ENCODE measurements at places on chromosomes 5 and 9. TPM values are rescaled to one million over a fixed set of nuclear protein-coding genes. Genes with fewer than 3 reads are reported as not detected.

The CHSY3 gene
- 2.3 TPM for total RNA-seq

The SHISAL2B gene
- total RNA-seq, result not detected

The CCNJL gene
- 0.84 TPM for total RNA-seq

The RAB24 gene
- 8.5 TPM for total RNA-seq

The ZNF354C gene
- total RNA-seq, result 2.8 TPM

GRCh38 chr5:176979669-176980068 is 26.9 kb downstream of the UIMC1 start:
- DNase-seq, result no peak

DNA sequence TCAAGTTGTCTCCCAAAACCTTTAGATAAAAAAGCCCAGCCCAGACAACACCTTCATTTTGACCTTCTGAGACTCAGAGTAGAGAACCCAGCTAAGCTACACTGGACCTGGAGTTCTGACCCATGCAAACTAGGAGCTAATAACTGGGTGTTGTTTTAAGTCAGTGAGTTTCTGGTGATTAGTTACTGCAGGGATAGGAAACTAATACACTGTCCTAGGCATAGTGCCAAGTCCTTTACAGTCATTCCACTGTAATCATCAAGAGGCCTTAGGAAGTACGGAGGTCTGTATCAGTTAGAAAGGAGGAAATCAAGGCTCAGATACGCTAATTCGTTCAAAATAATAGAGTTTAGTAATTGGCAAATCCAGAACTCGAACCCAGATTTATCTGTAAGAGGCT is 197.9 kb downstream of the KCTD16 start:
- no peak for DNase-seq

GRCh38 chr5:22567983-22568382 is 285.2 kb downstream of the CDH12 start:
- no peak for DNase-seq

DNA sequence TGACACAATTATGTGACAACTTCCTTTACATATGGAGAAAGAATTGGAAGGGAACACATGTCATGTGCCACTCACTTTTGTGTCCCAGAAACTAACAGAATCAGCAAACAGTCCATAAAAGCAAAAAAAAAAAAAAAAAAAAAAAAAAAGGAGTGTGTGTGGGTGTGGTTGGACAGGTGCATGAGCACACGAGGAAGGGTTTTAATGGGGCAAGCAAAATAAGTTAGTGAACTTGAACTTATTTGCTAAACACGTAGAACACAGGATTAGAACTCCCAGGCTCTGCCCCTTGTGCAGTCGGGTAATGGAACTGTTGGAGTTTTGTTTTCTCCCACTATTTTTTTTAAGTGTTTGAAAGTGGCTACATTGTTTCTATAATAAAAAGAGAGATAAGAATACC is 74.8 kb upstream of the PJA2 start:
- DNase-seq, result no peak

GRCh38 chr5:145867806-145868205 is 5.0 kb downstream of the GRXCR2 start:
- DNase-seq, result no peak

DNA sequence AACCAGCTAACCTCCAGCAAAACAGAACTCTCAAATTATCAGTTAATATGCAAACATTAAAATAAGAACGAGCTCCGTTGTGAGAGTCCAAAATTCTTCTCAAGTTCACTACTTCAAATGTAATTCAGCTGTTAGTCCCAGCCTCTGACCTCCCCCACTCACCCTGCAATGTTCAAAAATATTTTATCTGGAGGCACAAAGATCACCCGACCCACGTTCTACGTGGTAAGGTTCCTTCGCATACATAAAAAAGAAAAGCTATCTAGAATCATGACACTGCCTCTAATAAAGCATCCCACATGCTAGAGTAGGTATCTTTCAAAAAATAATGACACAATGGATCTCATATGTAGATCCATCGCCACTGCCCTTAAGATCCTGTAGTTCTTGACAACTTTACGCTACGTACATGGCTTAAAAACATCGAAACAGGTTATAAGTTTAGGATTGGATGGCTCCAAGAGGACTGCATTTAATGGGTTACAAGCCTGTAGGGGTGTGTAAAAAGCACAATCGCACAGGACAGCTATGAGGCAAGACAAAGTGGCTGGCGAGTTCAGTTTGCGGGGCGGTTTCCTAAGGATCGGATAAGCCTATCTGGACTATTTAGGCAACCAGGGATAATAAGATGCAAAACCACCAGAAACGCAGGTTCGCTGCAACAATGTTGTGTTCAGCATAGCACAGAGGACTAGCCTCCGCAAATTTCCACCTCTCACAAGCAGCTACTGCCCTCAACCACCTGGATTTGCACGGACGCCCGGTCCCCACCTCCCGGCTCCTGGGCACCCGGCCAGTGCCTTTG is 969 bp downstream of the CLK4 start:
- no peak for DNase-seq

DNA sequence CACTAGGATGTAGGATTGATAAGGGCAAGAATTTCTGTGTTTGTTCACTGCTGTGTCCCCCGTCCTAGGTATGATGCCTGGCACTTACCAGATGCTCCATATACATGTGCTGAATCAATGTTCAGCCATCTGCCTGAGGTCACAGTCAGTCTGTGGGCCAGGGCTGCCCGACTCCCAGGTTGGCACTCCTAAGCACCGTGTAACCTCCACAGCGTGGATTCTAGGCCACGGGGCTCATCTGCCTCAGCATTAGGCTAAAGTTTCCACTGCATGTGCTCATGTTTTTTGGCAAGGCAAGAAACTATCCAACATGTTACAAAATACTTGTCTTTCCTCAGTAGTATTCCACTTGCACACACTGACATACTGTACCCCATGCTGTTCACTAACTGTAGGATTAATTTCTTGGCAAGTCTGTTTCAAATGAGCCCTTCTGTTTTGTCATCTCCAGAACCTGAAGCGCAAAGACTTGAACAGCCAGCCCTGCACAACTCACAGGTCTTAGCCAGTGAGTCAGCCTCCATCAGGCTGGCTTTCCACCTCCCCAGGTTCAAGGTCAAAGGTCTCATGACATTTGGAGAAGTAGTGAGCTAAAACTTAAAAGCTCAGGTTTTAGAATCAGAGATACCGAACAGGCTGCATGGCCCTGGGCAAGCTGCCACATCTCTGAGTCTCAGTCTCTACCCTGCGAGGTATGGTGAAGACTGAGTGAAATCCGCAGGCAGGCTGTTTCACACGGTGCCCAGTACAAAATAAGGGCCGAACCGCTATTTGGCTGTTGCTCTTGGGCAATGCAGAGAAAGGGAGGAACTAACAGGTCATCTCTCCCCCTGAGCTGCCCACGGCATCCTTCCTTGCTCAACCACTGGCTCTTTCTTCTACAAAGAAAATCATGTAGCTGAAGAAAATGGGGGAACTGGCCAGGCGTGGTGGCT is 7.2 kb downstream of the TOR1A start:
- DNase-seq, result no peak

DNA sequence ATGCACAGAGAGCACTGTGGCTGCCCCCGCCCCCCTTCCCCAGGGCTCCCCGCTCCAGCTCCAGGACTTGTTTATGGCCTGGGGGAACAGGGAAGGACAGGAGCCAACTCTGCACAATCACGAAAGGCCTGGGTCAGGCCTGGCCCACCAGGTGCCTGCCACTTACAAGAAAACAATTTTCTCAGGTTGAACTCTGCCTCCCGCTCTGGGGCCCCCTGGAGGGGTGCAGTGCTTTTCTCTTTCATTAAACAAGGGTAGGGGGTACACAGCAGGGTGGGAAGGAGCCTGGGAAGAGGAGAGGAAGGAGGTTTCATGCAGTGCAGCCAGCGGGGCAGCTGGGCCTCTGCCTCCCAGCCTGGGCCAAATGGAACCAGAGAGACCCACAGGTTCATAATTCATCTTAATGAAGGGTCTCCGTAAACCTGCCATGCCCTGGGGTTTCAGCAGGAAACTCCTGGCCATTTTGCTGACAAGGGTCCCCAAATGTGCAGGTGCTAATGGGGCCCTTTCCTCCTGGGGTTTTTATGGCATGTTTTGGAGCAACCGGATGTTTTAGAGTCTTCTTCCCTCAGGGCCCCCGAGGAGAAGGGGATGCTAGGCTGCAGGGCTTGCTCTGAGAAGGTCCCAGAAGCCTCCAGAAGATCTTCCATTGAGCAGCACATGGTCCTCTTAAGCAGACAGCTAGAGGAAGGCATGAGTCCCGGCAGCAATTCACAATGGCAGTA is 219.8 kb downstream of the SLIT3 start:
- DNase-seq, result no peak

- DNase-seq, result no peak
Observed at GRCh38 chr5:170693701-170694100, 89.8 kb upstream of the GABRP start.

GRCh38 chr5:137315109-137315508 is 184.0 kb downstream of the SPOCK1 start:
- no peak for DNase-seq

DNA sequence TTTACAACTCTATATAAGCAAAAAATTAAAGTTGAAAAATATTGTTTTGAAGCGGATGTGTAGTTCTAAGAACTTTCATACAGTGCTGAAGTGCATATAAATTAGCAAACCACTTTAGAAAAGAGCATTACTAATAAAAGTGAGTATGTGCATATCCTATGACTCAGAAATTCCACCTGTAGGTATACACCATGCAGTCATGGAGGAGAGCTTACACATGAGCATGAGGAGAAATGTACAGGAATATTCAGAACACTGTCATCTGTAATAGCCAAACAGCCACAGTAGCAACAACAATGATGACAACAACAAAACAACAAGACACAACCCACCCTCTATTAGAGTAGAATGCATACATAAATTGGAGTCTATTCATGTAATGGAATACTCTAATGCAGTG is 138.2 kb upstream of the ARRDC3 start:
- DNase-seq, result no peak

GRCh38 chr9:124570942-124571666 is 63.9 kb upstream of the NR5A1 start:
- DNase-seq, result no peak

- no peak for DNase-seq
Observed at GRCh38 chr5:531749-532315, 7.6 kb upstream of the SLC9A3 start.

All from liver (tissue), 10 donors.